ENCODE measurements at places on chromosomes 4 and X.

DNA sequence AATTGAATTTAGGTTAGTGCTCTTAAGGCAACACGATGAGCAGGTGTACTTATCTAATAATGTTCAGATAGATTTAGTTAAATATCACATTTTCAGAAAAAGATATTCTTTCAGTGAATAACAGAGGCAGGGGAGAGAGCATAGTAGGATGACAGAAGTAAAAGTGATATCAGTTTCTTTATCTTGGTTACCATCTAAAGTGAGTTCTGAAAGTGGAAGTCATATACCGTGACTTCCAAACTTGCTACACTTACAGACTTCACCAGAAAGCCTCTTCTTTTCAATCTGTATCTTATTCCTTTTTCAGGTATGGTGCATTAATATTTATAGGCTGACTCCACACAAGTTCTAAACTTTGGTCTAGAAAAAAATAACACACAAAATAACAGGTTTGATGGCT lies 124.9 kb downstream of the POU4F2 start:
- no peak for DNase-seq

GRCh38 chr4:78652282-78652876 lies 100.8 kb downstream of the ANXA3 start:
- DNase-seq = no peak

DNA sequence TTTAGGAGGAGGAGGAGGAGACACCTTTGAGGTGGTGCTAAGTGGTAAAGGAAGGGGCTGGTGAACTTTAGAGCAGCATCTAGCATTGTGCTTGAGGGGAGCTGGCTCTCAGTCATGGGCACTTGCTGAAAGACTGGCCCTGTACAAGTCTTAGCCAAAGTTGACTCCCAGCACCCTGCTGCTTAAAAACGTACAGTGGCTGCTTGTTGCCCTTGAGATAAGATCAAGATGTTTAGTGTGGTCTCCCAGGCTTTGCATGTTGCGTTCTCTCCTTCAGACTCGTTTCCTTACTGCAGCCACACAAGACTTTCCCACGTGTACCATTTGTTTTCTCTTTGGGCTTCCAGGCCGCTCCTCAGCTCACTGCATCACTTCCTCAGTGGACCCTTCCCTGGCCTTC lies 1.8 kb downstream of the MED28 start:
- DNase-seq = no peak

DNA sequence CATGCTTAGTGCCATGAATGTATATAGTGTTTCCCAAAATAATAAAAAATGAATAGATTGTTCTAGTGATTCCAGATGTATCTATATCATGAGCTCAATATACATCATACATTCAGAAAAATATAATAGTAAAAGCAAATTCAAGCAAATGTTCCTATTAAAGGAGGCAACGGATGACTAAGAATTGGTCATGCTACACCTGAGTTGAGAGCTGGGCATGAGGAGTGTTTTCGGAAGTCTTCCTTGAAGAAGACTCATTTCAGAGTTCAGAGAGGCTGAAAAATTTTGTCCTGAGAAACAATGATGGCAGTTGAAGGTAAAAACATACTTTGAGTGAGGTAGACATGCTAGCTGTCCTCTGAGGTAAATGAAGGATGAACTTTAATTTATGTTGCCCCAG lies 79.3 kb upstream of the IL1RAPL2 start:
- no peak for DNase-seq

- DNase-seq = no peak
Observed at GRCh38 chrX:22109442-22109841, 77.3 kb downstream of the PHEX start.

GRCh38 chrX:134599184-134599914 lies 58.9 kb downstream of the PLAC1 start:
- no peak for DNase-seq

DNA sequence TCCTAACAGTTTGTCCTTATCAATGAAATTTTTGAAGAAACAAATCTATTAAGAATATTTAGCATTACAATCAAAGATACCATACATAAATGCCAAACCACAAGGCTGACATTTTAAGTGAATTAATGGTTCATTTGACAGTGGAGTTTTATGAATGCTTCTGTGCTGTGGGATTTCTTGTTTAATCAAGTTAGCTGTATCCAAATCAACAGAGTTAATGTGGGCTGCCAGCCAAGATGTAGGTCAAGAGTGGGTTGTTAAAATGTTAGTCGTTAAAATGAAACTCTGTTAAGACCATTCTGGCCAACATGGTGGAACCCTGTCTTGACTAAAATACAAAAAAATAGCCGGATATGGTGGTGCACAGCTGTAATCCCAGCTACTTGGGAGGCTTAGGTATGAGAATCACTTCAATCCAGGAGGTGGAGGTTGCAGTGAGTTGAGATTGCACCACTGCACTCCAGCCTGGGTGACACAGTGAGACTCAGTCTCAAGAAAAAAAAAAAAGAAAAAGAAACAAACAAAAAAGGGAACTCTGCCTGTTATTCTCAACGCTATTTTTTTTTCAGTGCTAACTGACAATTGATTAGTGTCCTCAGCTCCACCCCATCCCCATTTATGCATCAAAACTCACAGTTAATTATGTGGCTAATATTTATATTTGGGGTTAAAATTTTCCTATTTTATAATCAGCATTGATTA lies 20.2 kb downstream of the GPAT3 start:
- DNase-seq = no peak

Measured in vagina (tissue), 2 donors.